Psoas muscle (tissue), 8 donors: ENCODE measurements at places on chromosomes 4 and X.

DNA sequence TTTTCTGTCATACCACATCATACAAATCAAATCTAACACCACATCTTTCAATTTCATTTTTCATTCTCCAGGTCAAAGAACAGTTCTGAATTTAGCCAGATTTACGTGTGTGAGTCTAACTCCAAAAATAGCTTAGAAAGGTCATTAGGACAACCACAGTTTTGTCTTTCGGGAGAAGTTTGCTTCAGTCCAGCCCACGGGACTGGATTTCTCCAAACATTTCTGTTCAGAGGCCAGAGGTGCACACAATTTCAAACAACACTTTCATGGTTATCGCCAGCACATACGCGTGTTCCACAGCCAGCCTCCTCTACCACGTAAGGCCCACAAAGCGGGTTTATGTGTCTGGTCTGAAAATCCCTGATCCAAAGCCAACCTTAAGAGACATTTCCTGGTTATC, 65.9 kb downstream of the VEGFC start:
- no peak for DNase-seq

- DNase-seq = no peak
Measured at GRCh38 chr4:4284827-4285618, 4.9 kb downstream of the LYAR start.

DNA sequence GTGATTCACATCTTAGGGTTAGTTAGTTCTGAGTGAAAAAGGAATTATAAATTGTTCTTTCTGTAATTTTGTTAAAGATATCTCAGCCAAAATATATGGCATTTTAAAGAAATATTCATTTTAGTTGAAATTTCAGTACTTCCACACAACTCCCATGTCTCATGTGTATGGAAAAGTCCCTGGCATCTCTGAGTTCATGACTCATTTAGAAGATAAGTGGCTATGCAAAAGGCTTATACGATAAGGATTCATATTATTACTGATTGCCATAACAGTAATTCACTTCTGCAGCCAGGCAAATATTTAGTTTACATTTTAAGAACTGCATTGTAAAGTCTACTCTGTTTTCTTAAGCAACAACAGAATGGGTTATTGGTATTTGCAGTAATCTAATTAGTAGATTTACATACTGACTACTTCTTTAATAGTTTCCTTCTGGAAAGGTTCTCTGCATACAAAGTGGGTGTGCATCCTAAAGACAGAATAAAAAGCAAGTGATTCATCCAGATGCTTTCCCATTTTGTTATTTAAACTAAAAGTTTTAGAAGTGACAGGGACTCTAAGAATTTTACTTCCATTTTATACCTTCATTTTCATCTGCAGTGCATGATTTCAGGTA, 682.4 kb upstream of the PABPC4L start:
- DNase-seq = no peak

GRCh38 chr4:28225689-28226353, 1365.2 kb downstream of the STIM2 start:
- no peak for DNase-seq

GRCh38 chr4:80263541-80264351, 2.7 kb upstream of the FGF5 start:
- DNase-seq = no peak

GRCh38 chr4:87967193-87967592, 8.3 kb upstream of the SPP1 start:
- DNase-seq = no peak

- peak; percentile 88 for DNase-seq
Measured at GRCh38 chrX:1453395-1453783, 680 bp upstream of the ASMTL start.

GRCh38 chr4:6052679-6053078, 34.4 kb upstream of the C4orf50 start:
- DNase-seq = no peak

- DNase-seq = no peak
Measured at GRCh38 chr4:187108845-187109244, 385.2 kb upstream of the FAT1 start.

DNA sequence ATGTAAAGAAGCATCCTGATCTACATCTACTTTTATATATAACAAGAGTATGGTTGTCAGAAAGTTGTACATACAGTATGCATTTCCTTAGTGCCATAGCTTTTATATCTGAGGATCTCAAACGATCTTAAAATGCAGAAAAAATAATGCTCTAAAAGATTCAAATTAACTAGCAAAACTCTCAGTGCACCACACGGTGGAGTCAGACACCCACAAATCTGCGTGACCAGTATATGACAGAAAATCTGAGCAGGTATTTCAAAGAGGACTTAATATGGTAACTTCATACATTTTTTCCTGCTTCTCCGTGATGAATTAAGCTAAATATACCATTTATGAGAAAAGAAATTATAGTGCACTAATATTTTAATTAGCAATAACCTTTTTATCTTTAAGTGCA, 803.0 kb downstream of the DMD start:
- DNase-seq = no peak

- DNase-seq = no peak
Measured at GRCh38 chr4:182091128-182091527, 152.1 kb upstream of the TENM3 start.

DNA sequence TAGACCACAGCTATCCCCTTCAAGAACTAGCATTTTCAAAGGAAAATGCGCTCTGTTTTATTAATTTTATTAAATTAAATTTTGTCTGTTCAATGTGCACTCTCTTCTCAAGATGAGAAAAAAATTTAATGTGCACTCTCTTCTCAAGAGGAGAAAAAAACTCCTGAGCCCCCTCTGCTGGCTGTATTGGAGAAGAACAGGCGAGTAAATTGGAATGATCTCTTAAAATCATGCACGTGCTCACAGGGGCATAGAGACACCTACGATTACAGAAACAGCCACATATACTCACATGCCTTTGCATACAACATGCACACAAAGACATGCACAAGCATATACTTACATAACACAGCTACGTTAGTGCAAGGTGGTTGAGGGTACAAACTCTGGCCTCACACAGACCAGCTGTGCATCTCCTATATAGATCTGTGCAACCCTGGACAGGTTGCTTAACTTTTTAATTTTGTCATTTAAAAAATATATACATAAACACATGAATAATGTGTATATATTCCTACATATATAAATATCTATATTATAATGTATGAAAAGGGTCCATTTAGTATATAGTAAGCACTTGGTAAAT, 176.2 kb upstream of the CXorf66 start:
- DNase-seq = no peak

DNA sequence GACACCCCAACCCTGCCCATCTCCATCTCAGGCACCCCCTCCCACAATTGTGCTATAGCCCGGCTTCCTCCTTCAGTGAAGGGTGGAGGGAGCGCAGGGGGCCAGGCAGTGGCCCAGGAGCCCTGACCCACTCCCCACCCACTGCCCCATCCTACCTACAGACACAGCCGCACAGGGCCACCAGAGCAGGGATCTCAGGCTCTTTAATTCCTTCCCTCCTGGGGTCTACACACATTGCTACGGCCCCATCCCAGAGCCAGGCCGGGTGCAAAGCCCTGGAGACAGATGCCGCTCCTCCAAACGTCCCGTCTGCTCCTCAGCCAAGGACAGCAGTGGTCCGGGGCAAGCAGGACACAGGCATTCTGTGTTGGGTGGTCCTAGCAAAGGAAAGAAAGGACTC, 12.8 kb upstream of the DUSP9 start:
- DNase-seq = no peak

- no peak for DNase-seq
Measured at GRCh38 chrX:48083706-48084105, 12.3 kb upstream of the ZNF630 start.

GRCh38 chrX:66731398-66731797, 92.5 kb upstream of the EDA2R start:
- DNase-seq = no peak

DNA sequence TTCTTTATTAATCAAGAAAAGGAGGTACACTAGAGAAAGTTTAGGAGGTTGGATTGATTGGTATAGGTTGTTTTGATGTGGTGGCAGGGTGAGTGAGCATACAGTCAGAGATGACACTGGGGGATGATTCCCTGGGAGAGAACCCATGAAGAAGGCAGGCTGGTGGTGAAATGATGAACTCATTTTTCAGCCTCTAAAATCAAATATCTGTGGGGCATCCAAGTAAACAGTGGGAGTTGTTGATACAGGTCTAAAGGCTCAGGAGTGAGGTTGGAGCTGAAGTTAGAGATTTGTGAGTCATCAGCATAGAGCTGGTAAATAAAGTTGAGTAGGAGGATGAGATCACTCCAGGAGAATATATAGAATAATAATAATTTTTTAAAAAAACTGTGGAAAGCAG, 10.0 kb upstream of the AP1S2 start:
- DNase-seq = no peak

DNA sequence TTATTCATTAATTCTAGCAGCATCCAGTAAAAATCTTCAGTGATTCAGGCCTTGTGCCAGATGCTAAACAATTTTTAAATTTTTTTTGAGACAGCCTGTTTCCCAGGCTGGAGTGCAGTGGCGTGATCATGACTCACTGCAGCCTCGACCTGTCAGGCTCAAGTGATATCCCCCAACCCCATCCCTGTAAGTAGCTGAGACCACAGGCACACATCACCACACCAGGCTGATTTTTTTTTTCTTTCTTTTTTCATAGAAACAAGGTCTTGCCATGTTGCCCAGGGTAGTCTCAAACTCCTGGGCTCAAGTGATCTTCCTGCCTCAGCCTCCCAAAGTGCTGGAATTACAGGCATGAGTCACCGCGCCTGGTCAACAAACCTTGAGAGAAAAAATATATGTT, 705.5 kb downstream of the ARAP2 start:
- no peak for DNase-seq

GRCh38 chr4:4843635-4844291, 15.7 kb upstream of the MSX1 start:
- peak; percentile 15 for DNase-seq

GRCh38 chrX:130876226-130876625, 26.8 kb downstream of the ENOX2 start:
- no peak for DNase-seq

DNA sequence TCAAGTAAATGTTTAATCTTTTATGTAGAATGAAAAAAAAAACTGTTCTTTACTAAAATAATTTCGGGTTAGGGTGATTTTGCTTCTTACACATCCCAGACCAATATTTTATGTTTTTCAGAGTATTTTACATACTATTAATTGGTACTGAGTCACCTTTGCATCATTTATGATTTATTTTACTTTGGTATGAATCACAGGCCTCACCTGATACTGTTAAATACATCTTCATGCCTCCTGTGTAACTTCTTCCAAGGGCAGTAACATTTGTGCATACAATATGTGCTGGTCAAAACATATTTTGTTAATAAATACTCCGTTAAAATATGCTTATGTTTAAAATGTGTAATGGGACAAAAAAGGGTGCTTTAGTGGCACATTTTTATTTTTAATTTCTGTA, 529.6 kb downstream of the ZNF674 start:
- DNase-seq = no peak

DNA sequence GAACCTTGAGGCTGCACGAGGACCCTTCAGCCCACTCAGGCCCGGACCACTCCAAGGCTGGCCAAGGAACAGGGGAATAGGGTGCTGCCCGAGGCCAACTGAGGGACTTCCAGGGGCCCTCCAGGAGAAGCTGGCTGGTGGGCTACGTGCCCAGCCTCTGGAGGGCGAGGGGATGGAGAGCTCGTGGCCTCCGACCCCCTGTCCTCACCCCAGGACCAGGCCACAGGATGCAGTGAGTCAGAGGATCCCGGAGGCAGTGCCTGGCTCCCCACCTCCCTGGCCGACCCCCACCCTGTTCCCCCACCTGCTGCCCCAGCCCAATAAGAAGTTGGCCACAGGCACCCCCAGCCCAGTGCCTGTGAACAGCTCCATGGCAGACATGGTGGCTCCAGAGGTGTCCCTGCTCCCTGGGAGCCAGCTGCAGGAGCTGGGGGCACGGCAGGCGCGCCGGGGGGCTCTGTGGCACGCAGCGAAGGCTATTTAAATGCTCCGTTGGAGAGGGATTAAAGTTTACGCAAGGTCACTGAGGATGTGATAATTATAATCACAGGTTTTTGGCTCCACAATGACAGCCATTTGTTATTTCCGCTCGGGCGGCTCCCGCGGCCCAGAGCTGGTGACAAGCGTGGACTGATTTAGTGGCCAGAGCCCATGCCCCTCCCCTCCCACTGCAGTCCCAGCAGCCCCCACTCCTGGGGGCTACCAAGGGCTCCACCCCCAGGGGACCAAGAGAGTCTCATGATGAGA, 95.7 kb upstream of the NKX1-1 start:
- no peak for DNase-seq

GRCh38 chr4:141763374-141763773, 127.0 kb downstream of the IL15 start:
- DNase-seq = no peak

DNA sequence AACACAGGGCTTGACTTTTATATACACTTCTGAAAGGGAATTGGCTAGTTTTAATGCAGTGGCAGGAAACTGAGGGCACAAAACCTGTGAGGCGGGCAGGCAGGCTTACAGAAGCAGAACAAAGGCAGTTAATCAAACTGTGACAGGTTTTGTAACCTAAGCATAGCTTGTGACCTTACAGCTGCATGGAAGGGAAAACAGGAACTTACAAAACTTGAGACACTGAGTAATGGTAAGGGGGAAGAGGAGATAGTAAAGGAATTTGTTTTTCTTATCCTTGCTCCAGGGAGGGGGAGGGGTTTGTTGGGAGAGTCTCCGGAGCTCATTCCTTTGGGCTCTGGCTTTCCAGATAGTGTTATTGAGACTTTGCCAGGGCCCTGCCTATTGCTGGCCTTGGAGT, 55.6 kb downstream of the SLITRK4 start:
- DNase-seq = no peak

- no peak for DNase-seq
Measured at GRCh38 chrX:118596390-118596789, 100.8 kb downstream of the DOCK11 start.

- DNase-seq = no peak
Measured at GRCh38 chrX:72122621-72123337, 8.9 kb downstream of the RTL5 start.

GRCh38 chr4:70187216-70187615, 8.3 kb upstream of the ODAM start:
- DNase-seq = no peak

- no peak for DNase-seq
Measured at GRCh38 chr4:154421618-154422017, 70.0 kb downstream of the DCHS2 start.

DNA sequence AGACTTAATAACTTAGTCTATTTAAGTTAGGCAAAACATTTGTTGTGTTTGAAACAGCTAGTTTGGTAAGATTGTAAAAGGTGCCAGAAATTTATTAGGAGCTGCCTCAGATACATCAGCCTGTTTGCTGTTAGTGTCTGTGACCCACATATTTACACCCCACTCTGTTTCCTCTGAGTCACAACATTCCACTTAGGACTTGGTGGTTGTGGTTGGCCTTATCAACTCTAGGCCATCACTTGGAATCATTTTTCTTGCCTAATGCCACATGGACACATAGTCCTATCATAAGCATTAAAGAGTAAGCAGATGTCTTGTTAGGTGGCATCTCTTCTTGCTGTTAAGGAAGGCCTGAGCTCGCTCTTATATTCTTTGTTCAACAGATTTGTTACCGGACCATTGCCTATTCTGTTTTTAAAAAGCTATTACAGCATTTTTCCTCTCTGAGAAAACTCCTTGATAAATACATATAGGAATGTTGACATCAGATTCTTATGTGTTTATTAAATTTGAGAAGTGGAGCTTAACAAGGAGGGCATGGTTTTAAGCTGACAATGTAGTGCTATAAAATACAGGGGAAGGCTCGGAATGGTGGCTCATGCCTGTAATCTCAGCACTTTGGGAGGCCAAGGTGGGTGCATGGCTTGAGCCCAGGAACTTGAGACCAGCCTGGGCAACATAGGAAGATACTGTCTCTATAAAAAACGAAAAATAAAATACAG, 51.2 kb upstream of the PGRMC2 start:
- DNase-seq = no peak

GRCh38 chrX:67720344-67720743, 176.5 kb downstream of the AR start:
- DNase-seq = no peak
